ENCODE measurements at places on chromosomes 2 and 18.

- DNase-seq = no peak
Observed at GRCh38 chr18:65811307-65811706, 60.5 kb downstream of the CDH7 start.

- DNase-seq = no peak
Observed at GRCh38 chr2:199465988-199466691, 8.4 kb upstream of the SATB2 start.

DNA sequence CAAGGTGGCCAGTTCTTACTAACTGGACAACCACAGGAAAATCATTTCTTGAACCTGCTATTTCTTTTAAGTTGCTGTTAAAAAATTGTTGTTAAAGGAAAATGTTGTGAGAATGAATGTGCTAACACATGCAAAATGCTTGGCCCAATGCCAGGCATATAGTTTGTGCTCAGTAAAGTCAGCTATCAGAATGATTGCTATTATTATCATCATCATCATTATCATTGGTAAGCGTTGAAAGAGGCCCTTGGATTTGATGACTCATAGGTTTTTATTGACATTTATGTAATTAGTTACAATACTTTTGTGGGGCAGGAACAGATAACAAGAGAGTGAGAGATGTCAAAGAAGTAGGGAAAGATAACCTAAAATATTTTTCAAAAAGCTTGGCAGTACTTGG, 394.2 kb upstream of the ZEB2 start:
- DNase-seq = no peak

- no peak for DNase-seq
Observed at GRCh38 chr2:328761-329160, 40.9 kb upstream of the ALKAL2 start.

GRCh38 chr2:60771508-60771907, 15.4 kb downstream of the PAPOLG start:
- DNase-seq = no peak

DNA sequence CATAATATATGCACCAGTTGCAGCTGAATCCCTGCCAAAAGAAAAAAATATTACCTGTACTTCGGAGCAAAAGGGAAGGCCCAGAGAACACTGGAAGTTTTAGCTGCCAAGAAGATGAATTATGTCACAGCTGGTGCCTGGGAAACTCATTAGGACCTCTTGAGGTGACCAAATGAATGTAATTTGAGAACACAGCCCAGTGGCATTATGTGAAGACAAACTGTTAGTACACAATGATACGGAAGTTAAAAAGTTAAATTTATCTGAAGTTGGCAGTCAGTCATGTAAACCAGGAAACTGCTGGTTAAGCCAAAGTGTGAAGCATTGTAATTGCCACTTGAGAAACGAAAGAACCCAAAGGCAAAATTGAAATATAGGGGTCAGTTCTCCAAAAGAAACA, 80.7 kb downstream of the EML4 start:
- no peak for DNase-seq
